Activated T-helper 9 cell treated with anti-CD3 and anti-CD28 coated beads, Interleukin-2, amount 50 U/mL, for 16 hours (primary cell): ENCODE measurements at places on chromosomes 5 and 9.

- no peak for DNase-seq
Observed at GRCh38 chr9:7075154-7075553, 317.4 kb downstream of the KDM4C start.

- peak; percentile 15 for DNase-seq
Observed at GRCh38 chr5:56480705-56481427, 247.7 kb upstream of the ANKRD55 start.

DNA sequence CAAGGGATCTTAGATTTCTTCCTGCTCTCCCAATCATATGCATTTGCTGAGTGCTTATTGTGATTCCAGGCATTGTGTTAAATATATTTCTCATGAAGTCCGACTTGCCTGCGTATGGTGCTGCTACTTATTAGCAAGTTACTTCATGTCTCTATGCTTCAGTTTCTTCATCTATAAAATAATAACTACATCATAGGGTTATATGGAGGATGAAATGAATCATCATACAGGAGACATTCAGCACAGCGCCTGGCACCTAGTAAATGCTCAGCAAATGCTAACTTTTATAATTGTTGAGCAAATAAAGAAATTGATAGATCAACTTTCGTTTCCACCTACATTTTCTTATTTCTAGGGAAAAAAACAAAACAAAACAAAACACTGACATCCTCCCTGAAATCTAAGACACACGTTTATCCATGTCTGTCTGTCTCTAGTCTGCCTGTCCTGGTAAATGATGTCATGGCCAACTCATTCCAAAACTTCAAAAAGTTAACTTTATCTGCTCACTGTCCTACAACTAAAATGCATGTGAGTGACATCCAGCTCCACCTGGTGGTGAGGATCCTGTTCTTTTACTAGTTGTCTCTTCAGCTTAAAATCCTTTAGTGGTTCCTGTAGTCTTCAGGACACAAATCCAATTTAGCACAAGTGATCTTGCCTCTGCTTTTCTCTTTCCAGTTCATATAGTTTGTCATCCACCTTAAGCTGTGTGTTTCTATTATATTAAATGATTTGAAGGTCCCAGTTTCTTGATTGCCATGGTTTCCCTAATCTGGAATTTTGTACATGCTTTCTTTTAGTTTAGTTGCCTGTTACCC lies 27.7 kb downstream of the PPP3R2 start:
- no peak for DNase-seq

DNA sequence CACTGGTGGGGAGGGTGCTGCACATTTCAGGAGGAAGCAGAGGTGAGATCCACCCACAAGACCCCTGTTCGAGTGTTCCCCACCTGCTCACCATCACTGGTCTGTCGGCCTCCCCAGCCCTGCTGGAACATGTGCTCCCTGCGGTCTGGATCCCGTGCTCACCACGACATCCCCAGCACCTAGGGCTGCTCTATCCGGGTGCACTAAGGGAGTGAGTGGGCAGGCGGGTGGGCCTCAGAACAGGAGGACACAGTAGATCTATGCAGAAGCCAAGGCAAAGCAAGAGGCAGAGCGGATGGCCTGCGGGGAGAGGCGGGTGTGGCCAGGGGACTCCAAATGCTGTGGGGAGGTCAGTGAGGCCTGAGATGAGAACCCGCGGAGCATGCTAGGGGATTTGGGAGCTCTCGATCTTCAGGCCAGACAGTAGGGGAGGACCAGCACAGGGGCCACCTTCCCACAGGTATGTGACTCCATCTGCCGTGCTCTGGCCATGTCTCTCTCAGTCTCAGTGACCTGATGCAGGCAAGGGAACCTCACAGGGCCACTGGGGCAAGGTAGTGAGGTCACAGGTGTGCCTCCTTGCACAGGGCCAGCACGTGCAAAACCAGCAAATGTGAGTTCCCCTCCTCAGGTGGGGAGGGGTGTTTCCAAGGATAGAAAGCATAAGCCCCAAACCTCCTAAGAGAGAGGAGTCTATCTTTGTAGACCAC lies 134.2 kb downstream of the ZNF354C start:
- no peak for DNase-seq

- DNase-seq = peak; percentile 53
Observed at GRCh38 chr9:37464426-37465248, 613 bp downstream of the ZBTB5 start.

- no peak for DNase-seq
Observed at GRCh38 chr9:123353041-123353440, 3.0 kb upstream of the CRB2 start.

DNA sequence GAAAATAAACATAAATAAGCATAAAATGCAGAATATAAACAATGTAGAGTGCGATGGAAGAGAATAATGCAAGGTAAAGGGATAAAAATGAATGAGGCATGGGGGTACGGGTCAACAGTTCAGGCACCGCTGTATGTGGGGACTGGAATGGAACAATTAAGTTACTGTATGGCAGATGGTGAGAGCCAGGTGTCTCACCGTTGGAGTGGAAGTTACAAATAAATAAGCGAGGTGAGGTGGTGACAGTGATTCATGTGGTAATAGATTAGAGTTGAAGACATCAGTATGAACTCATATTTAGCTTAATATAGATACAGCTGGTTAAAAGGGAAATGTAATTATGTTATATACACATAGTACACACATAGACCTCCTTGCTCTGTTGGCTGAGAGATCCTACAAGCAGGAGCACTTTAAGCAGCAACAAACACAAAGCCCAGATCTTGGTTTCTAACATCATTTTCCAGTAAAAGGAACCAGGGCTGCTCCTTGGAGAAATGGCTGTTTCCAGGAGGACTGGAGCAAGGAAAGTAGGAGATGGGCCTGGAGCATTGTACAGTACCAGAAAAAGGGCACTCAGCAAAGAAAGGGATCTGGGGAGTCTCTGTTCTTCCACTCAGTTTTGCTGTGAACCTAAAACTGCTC lies 2.4 kb upstream of the OMD start:
- DNase-seq = no peak

DNA sequence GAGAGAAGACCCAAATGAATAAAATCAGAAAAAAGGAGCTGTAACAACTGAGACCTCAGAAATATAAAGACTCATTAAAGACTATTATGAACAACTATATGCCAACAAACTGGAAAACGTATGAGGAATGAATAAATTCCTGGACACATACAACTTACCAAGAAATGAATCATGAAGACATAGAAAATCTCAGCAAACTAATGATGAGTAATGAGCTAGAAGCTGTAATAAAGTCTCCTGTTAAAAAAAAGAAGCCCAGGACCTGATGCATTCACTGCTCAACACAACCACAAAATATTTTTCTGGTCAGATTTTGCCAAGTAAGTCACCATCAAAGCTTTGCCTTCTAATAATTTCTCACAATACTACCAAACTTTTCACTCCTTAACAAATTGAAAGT lies 666.7 kb downstream of the LRRC70 start:
- no peak for DNase-seq

- no peak for DNase-seq
Observed at GRCh38 chr9:5499889-5500398, 10.4 kb upstream of the PDCD1LG2 start.
